ENCODE measurements at places on chromosomes 4 and X. TPM values are rescaled to one million over a fixed set of nuclear protein-coding genes. Genes with fewer than 3 reads are reported as not detected.

The SOWAHD gene
- total RNA-seq, result 0.30 TPM

The CNKSR2 gene
- total RNA-seq, result 8.4 TPM

The SPANXB1 gene
- total RNA-seq, result not detected

The BRS3 gene
- total RNA-seq, result not detected

The MAGEA11 gene
- not detected for total RNA-seq

The DCHS2 gene
- not detected for total RNA-seq

DNA sequence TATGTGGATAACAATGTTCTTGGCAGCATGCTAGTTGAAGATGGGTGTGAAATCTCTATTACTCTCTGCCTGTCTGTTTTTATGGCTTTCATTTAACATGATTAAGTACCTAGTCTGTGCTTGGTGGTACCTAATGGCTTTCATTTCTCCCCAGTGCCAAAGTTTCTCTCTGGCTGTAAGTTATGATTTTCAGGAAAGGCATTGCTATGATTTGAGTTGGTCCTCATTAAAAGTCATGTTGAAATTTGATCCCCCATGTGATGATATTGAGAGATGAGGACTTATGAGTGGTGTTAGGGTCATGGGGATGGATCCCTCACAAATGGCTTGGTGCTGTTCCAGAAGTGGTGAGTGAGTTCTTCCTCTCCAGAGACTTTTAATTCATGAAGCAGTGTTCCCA lies 162.4 kb upstream of the IL15 start:
- H3K27ac ChIP-seq, result no peak overlapping the region
- no peaks in the 10 kb centered on the region for H3K36me3 ChIP-seq

GRCh38 chrX:19814240-19814639 lies 73.2 kb downstream of the SH3KBP1 start:
- no peak overlapping the region for H3K4me3 ChIP-seq
- DNase-seq, result no peak
- peaks cover 2% of the 10 kb centered on the region for H3K36me3 ChIP-seq
- no peaks in the 10 kb centered on the region for H3K27me3 ChIP-seq
- H3K4me1 ChIP-seq, result peaks cover 54% of the 10 kb centered on the region
- H3K27ac ChIP-seq, result no peak overlapping the region

DNA sequence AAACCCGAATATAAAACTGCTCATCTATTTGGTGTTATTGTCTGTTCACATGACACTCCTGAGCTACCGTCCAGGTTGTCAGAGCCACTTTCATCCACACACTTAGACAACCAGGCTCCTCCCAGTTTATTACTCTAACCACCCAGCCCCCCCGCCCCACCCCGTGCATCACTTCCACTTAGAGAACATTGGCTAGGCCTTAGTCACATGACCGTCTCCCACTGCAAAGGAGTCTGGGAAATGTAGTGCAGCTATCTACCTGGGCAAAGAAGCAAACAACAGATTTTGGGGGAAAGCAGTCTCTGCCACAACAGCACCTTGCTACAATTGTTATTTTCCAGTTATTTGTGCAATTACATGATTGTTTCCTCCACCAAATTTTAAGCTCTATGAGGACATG lies 57.6 kb upstream of the RBPJ start:
- no peak overlapping the region for H3K4me3 ChIP-seq
- H3K27ac ChIP-seq, result no peak overlapping the region
- no peak for DNase-seq
- H3K36me3 ChIP-seq, result no peaks in the 10 kb centered on the region

GRCh38 chr4:89619206-89619962 lies 217.6 kb downstream of the SNCA start:
- H3K36me3 ChIP-seq, result no peaks in the 10 kb centered on the region
- H3K4me1 ChIP-seq, result peaks cover 19% of the 10 kb centered on the region
- H3K27me3 ChIP-seq, result no peaks in the 10 kb centered on the region
- H3K4me3 ChIP-seq, result no peak overlapping the region
- peak; percentile 6 for DNase-seq
- H3K27ac ChIP-seq, result no peak overlapping the region

DNA sequence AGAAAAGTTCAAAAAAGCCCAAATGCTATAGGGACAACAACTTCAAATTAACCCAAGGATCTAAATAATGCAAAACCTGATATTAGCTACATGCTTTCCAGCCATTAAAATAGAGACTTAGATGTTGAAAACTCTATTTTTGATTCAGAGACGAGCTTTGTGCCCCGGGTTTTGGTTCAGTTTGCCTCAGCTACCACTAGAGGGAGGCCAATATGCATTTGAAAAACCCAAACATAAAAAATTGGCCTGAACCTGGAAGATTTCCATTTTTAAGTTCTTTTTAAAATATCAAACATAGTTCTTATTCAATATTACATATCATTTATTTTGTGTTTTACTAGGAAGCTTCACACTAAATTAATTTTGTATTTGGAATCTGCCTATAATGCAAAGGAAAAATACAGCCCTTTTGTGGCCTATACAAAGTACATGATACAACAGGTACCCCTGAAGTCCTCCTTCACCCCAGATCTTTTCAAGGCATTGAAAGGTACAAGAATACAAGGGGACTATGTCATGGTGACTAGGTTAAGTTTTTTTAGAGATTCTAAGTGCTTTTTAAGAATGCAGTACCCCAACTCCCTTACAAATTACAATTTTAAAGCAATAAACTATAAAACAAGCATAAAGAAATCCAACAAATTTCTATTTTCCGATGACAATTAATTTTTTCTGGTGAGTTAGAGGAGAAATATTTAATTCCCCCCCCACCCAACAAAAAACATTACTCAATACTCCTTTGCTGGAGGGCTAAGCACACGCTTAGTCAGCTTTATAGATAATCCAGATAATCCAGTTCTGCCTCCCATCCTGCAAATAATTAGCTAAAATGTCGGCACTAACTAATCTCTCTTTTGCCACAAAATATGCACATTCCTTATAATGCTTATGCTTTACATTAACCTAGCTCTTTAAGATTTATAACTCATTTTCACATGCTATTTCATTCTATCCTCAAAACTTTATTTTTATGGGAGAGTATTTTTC lies 97.7 kb upstream of the PTPN13 start:
- no peaks in the 10 kb centered on the region for H3K4me1 ChIP-seq
- H3K36me3 ChIP-seq, result no peaks in the 10 kb centered on the region
- H3K4me3 ChIP-seq, result no peak overlapping the region
- peak; percentile 44 for DNase-seq
- no peaks in the 10 kb centered on the region for H3K27me3 ChIP-seq

GRCh38 chr4:27966664-27967063 lies 1106.0 kb downstream of the STIM2 start:
- H3K36me3 ChIP-seq, result no peaks in the 10 kb centered on the region
- H3K27ac ChIP-seq, result no peak overlapping the region
- no peak for DNase-seq
- no peaks in the 10 kb centered on the region for H3K4me1 ChIP-seq
- H3K4me3 ChIP-seq, result no peak overlapping the region

DNA sequence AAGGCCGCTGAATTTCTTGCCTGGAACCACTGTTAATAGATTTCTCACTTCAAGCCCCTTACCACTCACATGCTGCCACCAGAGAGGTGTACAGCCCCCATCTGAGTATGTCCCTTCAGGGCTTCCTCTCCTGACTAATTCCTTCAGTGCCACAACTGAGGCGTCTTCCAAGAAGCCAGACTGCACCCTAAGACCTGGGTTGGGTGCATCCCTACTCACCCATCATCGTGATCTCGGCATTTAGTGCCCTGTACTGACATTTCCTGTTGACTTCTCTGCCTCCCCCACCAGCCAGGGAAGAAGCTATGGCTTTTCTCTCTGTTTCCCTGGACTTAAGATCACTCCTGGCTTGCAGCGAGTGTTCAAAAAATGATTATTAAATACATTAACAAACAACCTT lies 40.4 kb upstream of the MAP3K15 start:
- H3K36me3 ChIP-seq, result peaks cover 3% of the 10 kb centered on the region
- no peak for DNase-seq
- peaks cover 49% of the 10 kb centered on the region for H3K4me1 ChIP-seq
- H3K27me3 ChIP-seq, result no peaks in the 10 kb centered on the region
- H3K27ac ChIP-seq, result peak overlapping the region; percentile 81
- no peak overlapping the region for H3K4me3 ChIP-seq

GRCh38 chr4:110851989-110852388 lies 229.1 kb upstream of the PITX2 start:
- no peaks in the 10 kb centered on the region for H3K4me1 ChIP-seq
- H3K4me3 ChIP-seq, result no peak overlapping the region
- H3K27ac ChIP-seq, result no peak overlapping the region
- H3K27me3 ChIP-seq, result no peaks in the 10 kb centered on the region
- DNase-seq, result no peak

- no peak overlapping the region for H3K27ac ChIP-seq
- H3K36me3 ChIP-seq, result no peaks in the 10 kb centered on the region
- H3K27me3 ChIP-seq, result no peaks in the 10 kb centered on the region
- H3K4me1 ChIP-seq, result peaks cover 14% of the 10 kb centered on the region
Measured at GRCh38 chrX:154829926-154830442, 4.5 kb downstream of the SMIM9 start.

DNA sequence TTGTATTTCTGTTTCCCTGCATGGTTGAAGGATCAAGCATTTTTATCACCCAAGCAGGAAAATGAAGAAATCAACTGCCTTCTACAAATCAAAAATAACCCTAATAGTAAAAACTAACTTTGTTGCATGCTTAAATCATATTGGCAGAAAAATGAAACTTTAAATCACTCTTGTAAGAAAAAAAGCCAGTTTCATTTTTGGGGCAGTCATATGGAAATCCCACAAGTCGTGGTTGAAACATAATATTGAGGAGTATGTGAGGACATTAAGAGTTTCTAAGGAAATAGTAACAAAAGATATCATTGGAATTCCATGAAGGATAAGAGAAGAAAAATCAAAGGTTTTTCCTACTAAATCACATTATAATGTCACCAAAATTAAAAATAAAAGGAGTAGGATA lies 8.4 kb downstream of the TEC start:
- H3K27me3 ChIP-seq, result no peaks in the 10 kb centered on the region
- peaks cover 2% of the 10 kb centered on the region for H3K36me3 ChIP-seq
- H3K4me1 ChIP-seq, result peaks cover 12% of the 10 kb centered on the region
- no peak overlapping the region for H3K4me3 ChIP-seq
- DNase-seq, result no peak
- H3K27ac ChIP-seq, result no peak overlapping the region

DNA sequence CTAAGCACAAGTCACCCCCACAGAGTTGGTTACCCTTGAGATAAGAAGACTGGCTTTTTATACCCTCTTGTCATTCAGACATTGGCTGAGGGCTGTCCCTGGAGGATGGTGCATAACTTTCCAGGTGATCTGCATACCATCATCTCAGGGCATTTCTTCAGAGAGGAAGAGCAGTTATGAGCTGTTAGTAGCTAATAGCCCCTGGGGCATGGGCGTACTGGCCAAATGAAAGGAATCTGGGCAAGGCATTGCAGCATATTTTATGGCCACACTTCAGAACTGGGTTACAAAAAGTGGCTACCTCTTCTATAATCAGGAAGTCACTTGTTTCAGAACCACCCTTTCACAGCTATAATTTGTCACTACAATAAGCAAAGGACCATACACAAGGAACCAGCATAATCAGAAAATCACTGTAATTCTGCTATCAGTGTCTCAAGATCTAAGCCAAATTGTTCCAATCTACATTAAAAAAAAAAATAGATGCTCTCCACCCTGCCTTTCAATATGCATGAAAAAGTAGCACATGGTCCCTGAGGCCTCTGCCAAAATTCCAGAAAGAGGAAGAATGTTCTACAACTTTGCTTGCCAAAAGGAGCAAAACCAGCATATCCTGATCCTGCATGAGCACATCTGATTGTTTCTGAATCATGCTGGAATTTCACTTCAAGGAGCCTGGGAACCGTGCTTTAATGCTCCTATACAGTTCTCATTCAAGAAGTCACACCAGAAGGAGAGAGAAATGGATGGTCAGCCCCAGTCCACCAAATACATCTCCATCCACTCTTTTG lies 92.0 kb downstream of the TMEM144 start:
- no peaks in the 10 kb centered on the region for H3K27me3 ChIP-seq
- no peak overlapping the region for H3K4me3 ChIP-seq
- no peaks in the 10 kb centered on the region for H3K36me3 ChIP-seq
- DNase-seq, result no peak

- H3K36me3 ChIP-seq, result no peaks in the 10 kb centered on the region
- H3K4me3 ChIP-seq, result no peak overlapping the region
- H3K4me1 ChIP-seq, result no peaks in the 10 kb centered on the region
- no peak overlapping the region for H3K27ac ChIP-seq
- no peaks in the 10 kb centered on the region for H3K27me3 ChIP-seq
- no peak for DNase-seq
Measured at GRCh38 chr4:10299601-10300000, 157.6 kb downstream of the ZNF518B start.

- no peak overlapping the region for H3K4me3 ChIP-seq
- no peak for DNase-seq
- no peak overlapping the region for H3K27ac ChIP-seq
- H3K36me3 ChIP-seq, result no peaks in the 10 kb centered on the region
- no peaks in the 10 kb centered on the region for H3K4me1 ChIP-seq
Measured at GRCh38 chrX:12874581-12874980, 7.7 kb downstream of the TLR7 start.

DNA sequence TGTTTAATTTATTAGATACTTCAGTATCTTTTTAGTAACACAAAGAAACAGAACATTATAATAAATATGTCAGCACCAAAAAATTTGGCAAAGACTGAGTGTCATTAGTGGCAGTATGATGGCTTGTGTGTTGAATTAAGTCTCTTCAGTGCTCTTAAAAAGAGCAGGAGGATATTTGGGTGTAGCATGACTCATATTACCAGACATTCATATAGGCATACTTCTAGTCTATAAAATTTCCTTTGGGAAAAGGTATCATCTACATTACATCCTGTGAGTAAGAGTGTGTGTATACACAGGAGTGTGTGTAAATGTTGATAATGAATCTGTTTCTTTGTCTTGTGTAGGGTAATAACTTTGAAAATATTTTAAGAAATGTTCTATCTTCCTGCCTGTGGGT lies 135.7 kb downstream of the CNKSR2 start:
- H3K27ac ChIP-seq, result no peak overlapping the region
- no peak overlapping the region for H3K4me3 ChIP-seq
- H3K27me3 ChIP-seq, result no peaks in the 10 kb centered on the region
- no peaks in the 10 kb centered on the region for H3K36me3 ChIP-seq
- H3K4me1 ChIP-seq, result peaks cover 4% of the 10 kb centered on the region
- no peak for DNase-seq

DNA sequence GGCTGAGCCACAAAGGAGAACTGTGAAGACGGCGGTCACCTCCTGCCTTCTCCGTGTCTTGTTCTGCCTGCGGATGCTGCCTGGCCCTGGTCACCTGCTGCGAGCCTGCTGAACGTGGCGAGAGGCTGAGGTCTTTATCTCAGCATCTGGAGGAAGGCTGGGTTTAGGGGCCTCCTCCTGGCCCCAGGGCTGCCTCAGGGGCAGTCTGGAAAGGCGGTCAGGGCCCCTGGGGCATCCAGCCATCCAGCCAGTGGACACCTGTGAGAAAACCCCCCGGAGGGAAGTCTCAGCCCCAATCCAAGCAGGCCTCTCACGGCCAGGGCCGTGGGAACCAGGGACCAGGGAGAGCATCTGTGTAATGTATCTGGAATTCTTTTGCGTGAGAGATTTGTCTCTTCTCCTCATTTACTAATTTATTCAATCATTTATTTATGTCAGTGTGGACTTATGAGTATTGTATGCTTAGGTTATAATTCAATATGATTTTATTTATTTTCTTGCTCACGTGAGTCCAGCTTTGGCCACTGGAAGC lies 11.3 kb downstream of the PDE6B start:
- no peak for DNase-seq
- no peak overlapping the region for H3K27ac ChIP-seq
- no peaks in the 10 kb centered on the region for H3K4me1 ChIP-seq
- H3K36me3 ChIP-seq, result no peaks in the 10 kb centered on the region

GRCh38 chr4:113468165-113469022 lies 293.1 kb downstream of the CAMK2D start:
- peaks cover 42% of the 10 kb centered on the region for H3K36me3 ChIP-seq
- DNase-seq, result peak; percentile 56
- H3K27ac ChIP-seq, result peak overlapping the region; percentile 26

- H3K27me3 ChIP-seq, result no peaks in the 10 kb centered on the region
- DNase-seq, result no peak
- H3K4me1 ChIP-seq, result peaks cover 2% of the 10 kb centered on the region
- no peaks in the 10 kb centered on the region for H3K36me3 ChIP-seq
- no peak overlapping the region for H3K27ac ChIP-seq
Measured at GRCh38 chr4:2259541-2260343, 2.2 kb downstream of the MXD4 start.
